ENCODE measurements at places on chromosomes 6 and 20.

GRCh38 chr6:134315189-134315588 lies 2.7 kb downstream of the SGK1 start:
- no peak for DNase-seq

DNA sequence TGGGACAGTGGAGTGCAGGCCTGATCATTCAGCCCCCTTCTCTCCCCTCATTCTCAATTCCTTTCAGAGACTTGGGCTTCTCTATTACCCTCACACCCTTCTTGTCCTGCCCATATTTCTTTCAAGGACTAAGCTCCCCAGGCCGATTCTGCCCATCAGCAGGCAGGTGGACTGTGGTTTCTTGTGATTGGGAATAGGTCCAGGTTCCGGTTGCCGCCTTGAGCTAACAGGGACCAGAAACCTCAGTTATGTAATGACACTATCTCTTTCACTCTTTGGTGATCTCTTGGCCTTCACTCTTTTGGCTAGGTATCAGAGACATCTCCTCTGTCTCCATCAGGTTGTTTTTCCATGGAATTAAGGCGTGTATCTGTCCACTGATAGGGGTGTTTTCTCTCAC lies 6.5 kb downstream of the MUCL3 start:
- DNase-seq: no peak

- no peak for DNase-seq
Measured at GRCh38 chr6:8069151-8069550, 5.0 kb upstream of the BLOC1S5 start.

GRCh38 chr6:32790306-32790705 lies 26.5 kb downstream of the HLA-DOB start:
- no peak for DNase-seq

GRCh38 chr6:38871741-38872568 lies 156.8 kb downstream of the DNAH8 start:
- DNase-seq: peak; percentile 41

- no peak for DNase-seq
Measured at GRCh38 chr6:6925391-6926164, 182.2 kb upstream of the RREB1 start.

- DNase-seq: no peak
Measured at GRCh38 chr6:11065436-11066202, 21.5 kb upstream of the ELOVL2 start.

- DNase-seq: no peak
Measured at GRCh38 chr6:6730831-6731230, 142.3 kb downstream of the LY86 start.
